Testis (tissue), 5 donors: ENCODE measurements at places on chromosomes 4 and X.

- no peaks in the 10 kb centered on the region for H3K27me3 ChIP-seq
- no peak overlapping the region for H3K27ac ChIP-seq
- no peaks in the 10 kb centered on the region for H3K36me3 ChIP-seq
- no peak for DNase-seq
- no peak overlapping the region for H3K4me3 ChIP-seq
Observed at GRCh38 chrX:99142745-99143144, 1267.3 kb downstream of the PCDH19 start.

- no peaks in the 10 kb centered on the region for H3K36me3 ChIP-seq
- H3K4me3 ChIP-seq = no peak overlapping the region
- no peak overlapping the region for H3K27ac ChIP-seq
- no peaks in the 10 kb centered on the region for H3K4me1 ChIP-seq
Observed at GRCh38 chr4:85408301-85408700, 66.6 kb upstream of the ARHGAP24 start.

DNA sequence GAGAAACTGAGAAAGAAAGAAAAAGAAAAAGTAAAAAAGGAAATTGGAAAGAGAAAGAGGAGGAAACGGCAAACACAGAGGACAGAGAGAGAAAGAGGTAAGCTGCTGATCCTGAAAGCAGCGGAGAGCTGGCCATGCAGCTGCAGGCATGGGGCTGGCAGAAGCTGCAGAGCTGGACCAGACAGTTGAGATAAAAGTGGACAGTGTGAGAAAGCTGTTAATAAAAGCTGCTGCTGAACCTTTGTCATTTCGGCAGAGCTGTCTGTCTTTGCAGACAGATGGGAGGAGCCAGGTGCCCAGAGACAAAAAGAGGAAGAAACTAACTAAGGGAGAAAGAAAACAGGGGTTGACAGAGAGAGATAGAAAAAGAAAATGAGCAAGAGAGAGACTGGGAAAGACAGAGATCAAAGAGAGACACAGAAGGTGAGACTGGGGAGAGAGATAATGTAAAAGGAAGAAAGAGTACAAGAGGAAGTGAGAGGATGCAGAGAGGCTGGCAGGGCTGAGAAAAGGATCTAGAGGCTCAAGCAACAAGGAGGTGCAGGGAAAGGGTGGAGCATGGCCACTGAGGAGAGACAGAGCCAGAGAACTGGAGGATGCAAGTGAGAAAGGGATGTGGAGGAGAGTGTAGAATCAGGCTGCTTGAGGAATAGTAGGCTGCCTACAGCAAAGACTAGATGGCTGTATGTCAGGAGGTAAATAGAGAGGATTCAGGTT is 376.8 kb upstream of the FGF16 start:
- DNase-seq = no peak
- no peaks in the 10 kb centered on the region for H3K27me3 ChIP-seq
- H3K4me1 ChIP-seq = no peaks in the 10 kb centered on the region
- H3K27ac ChIP-seq = no peak overlapping the region
- no peak overlapping the region for H3K4me3 ChIP-seq

DNA sequence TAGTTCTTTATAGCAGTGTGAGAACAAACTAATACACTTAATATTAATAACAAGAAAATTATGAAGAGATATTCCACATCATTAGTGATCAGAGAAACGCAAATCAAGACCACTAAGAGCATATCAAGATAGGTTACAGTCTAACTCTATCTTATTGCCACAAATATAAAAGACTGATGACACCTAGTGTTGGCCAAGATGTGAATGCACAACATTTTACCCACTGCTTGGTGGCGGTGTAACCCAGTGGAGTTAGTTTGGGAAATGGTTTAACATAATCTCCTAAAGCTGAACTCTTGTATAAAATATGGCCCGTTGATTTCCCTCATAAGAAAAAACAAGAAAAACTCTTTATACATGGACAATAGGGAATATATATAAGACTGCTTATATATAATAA is 92.4 kb downstream of the SLITRK2 start:
- no peak overlapping the region for H3K4me3 ChIP-seq
- no peak for DNase-seq
- H3K27ac ChIP-seq = no peak overlapping the region
- no peaks in the 10 kb centered on the region for H3K4me1 ChIP-seq

DNA sequence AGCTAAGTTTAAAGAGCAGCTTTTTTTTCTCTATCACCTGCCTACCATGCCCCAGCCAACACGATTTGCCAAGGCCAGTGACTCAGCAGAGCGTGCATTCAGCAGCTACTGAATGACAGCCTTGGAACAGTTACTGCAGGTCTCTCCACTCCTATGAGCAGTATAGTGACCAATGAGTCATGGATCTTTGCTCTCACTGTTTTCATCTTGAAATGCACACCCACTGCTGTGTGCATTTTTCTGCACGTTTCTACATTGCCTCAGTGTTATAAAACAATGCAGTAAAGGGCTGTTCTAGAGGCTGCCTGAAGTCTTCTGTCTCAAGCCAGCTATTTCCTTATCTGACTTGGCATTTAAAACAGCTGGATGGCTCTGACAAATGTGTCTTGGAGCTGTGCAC is 66.0 kb upstream of the C4orf54 start:
- H3K27me3 ChIP-seq = no peaks in the 10 kb centered on the region
- no peaks in the 10 kb centered on the region for H3K36me3 ChIP-seq
- no peak overlapping the region for H3K4me3 ChIP-seq
- peaks cover 15% of the 10 kb centered on the region for H3K4me1 ChIP-seq

DNA sequence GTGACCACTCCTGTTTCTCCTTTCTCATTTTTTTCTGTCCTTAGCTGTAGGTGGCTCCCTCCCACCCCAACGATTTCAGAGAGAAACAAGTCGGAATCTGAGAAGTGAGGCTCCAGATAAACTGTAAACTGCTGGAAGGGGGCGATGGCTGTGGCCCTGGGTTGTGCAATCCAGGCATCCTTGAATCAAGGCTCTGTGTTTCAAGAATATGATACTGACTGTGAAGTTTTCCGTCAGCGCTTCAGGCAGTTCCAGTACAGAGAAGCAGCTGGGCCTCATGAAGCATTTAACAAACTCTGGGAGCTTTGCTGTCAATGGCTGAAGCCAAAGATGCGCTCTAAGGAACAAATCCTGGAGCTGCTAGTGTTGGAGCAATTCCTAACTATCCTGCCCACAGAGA is 37.7 kb downstream of the ETDC start:
- H3K27me3 ChIP-seq = no peaks in the 10 kb centered on the region
- no peaks in the 10 kb centered on the region for H3K36me3 ChIP-seq
- H3K4me3 ChIP-seq = no peak overlapping the region
- H3K27ac ChIP-seq = no peak overlapping the region
- no peaks in the 10 kb centered on the region for H3K4me1 ChIP-seq
